Mucosa of gallbladder (tissue), 1 donor: ENCODE measurements at places on chromosomes 6 and 20. TPM values are rescaled to one million over a fixed set of nuclear protein-coding genes. Genes with fewer than 3 reads are reported as not detected.

Gene METTL24
- total RNA-seq, result 15.7 TPM

Gene TBX18
- 1.4 TPM for total RNA-seq

Gene SAMD10
- 12.7 TPM for total RNA-seq

Gene TULP4
- total RNA-seq, result 93.0 TPM

Gene THEMIS
- 2.8 TPM for total RNA-seq

Gene FOXS1
- total RNA-seq, result 1.6 TPM

Gene VSX1
- total RNA-seq, result not detected

Gene PTCHD4
- total RNA-seq, result not detected

Gene HDGFL1
- not detected for total RNA-seq

Gene SLC4A11
- 4.8 TPM for total RNA-seq

Gene GGTLC1
- 0.40 TPM for total RNA-seq

Gene MEI4
- 0.17 TPM for total RNA-seq

Gene GLP1R
- total RNA-seq, result 0.06 TPM

Gene ZNF165
- total RNA-seq, result 1.5 TPM

Gene TSPO2
- total RNA-seq, result 1.0 TPM

Gene BNIP5
- 7.4 TPM for total RNA-seq

Gene SLC17A5
- total RNA-seq, result 22.1 TPM

Gene TAB2
- total RNA-seq, result 46.1 TPM

Gene EPB41L1
- 136 TPM for total RNA-seq

Gene FITM2
- total RNA-seq, result 10.9 TPM

Gene SOX4
- 79.4 TPM for total RNA-seq

Gene CD93
- 38.4 TPM for total RNA-seq

Gene HLA-DQB1
- total RNA-seq, result 23.2 TPM

Gene PRSS16
- total RNA-seq, result 35.1 TPM

Gene TMEM170B
- total RNA-seq, result 4.5 TPM

Gene ADGB
- total RNA-seq, result not detected

Gene ARG1
- total RNA-seq, result 0.89 TPM

Gene TMC2
- total RNA-seq, result 0.12 TPM

Gene SIM1
- not detected for total RNA-seq

Gene DLL1
- total RNA-seq, result 13.0 TPM

Gene CAP2
- total RNA-seq, result 32.0 TPM

Gene DBNDD2
- total RNA-seq, result 48.0 TPM
